ENCODE measurements at places on chromosomes 6 and 20. TPM values are rescaled to one million over a fixed set of nuclear protein-coding genes. Genes with fewer than 3 reads are reported as not detected.

The MBOAT1 gene
- 4.7 TPM for total RNA-seq

The FAM209B gene
- not detected for total RNA-seq

The RIMS1 gene
- total RNA-seq: 3.3 TPM

The TRIM38 gene
- 6.7 TPM for total RNA-seq

The RHAG gene
- not detected for total RNA-seq

The LY6G6F gene
- not detected for total RNA-seq

The CCN6 gene
- not detected for total RNA-seq

The RIPOR2 gene
- 0.83 TPM for total RNA-seq

The DOK5 gene
- total RNA-seq: 4.2 TPM

The GTF3C6 gene
- 10.4 TPM for total RNA-seq

The PI16 gene
- under 0.01 TPM for total RNA-seq

The CAGE1 gene
- total RNA-seq: not detected

The PDYN gene
- not detected for total RNA-seq

The BEND6 gene
- total RNA-seq: 10.6 TPM

The HELZ2 gene
- total RNA-seq: 4.7 TPM

The TMEM181 gene
- total RNA-seq: 27.8 TPM

The PTGIS gene
- total RNA-seq: 1.6 TPM

The PACRG gene
- total RNA-seq: not detected

The MAVS gene
- total RNA-seq: 10.3 TPM

The SLC2A4RG gene
- total RNA-seq: 8.1 TPM

The PAK5 gene
- total RNA-seq: not detected

The CRISP3 gene
- not detected for total RNA-seq

The CDH4 gene
- 1.6 TPM for total RNA-seq

The TRIM31 gene
- not detected for total RNA-seq

The EPPIN gene
- not detected for total RNA-seq

The SLC22A2 gene
- total RNA-seq: not detected

The PLAGL2 gene
- 3.1 TPM for total RNA-seq

All from IMR-90 (cell line).